Stimulated activated naive CD4-positive, alpha-beta T cell (primary cell): ENCODE measurements at places on chromosomes 3 and 15.
A peak's percentile ranks its signal among the peaks of the same experiment; 100 is the strongest.

- DNase-seq, result no peak
Observed at GRCh38 chr3:9760779-9761505, 8.8 kb downstream of the CAMK1 start.

DNA sequence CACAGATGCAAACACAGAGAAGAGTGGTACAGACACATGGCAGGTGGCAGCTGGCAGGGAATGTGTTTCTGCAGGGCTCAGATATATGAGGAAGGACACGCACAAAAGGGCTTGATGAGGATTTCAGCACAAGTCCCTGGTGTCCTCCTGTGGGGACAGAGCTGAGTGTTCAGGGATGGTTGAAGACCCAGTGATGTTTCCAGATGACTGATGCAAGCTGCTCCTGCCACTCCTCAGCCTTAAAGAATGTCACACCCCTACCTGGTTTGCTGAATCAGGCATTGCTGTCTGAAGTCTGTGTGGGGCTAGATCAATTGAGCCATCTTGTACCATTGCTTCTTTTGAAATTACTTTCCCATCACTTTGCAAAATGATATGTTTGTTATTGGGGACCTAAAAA, 40.2 kb downstream of the TNFAIP8L3 start:
- no peak for DNase-seq

DNA sequence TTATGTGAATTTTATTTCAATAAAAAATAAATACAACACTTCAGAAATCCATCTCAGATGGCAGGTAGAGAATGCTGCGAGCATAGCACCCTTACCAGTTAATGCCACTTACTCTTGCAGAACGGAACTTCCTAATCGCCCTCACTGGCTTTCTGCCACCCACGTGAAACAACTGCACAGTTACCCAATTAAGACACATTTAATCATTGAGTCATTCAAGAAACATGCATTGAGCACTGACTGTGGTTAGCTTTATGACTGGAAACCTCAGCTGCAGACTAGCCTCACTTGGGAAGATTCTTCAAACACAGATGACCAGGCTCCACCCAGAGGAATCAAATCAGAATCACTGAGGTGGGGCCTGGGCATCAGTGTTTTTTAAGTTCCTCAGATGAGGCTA, 5.6 kb upstream of the MFGE8 start:
- DNase-seq, result no peak

GRCh38 chr15:43702701-43703424, 9.2 kb downstream of the CKMT1A start:
- no peak for DNase-seq

GRCh38 chr3:153976891-153977554, 144.2 kb upstream of the ARHGEF26 start:
- DNase-seq, result no peak

DNA sequence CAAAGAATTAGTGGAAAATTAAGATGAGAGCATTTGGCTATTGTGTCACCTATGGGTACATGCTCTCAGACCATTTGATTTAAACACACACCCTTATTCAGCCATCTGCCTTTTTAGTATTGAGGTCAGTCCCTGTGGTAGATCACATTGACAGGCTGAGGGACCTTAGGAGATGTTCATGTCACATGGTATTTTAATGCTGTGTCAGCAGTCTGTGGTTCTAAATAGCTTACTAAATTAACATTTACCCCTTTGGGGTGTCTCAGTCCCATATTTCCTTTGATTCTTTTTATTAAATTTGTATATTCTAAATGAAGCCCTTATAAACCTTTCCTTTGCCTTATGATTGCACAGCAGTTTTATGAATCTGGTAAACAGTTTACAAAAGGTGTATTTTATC, 2.3 kb downstream of the RBM5 start:
- DNase-seq, result no peak

GRCh38 chr3:101643861-101644613, 32.9 kb downstream of the ZBTB11 start:
- no peak for DNase-seq

DNA sequence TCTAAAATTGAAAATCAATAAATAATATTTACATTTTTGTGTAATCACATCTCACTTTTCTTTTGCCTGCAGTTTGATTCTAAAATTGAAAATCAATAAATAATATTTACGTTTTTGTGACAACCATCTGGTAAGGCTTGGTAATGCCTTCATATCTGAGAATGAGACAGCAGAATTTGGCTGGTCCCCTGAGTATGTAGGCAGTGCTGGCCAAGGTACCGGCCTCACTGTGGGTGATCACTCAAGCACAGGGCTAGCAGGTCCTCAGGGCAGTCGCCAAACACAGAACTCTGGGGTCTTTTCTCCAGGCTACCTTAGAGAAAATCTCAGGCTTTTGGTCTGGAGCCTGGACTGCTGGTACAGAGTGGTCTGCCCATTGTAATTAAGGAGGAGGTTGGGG, 26.2 kb downstream of the RTP3 start:
- no peak for DNase-seq

DNA sequence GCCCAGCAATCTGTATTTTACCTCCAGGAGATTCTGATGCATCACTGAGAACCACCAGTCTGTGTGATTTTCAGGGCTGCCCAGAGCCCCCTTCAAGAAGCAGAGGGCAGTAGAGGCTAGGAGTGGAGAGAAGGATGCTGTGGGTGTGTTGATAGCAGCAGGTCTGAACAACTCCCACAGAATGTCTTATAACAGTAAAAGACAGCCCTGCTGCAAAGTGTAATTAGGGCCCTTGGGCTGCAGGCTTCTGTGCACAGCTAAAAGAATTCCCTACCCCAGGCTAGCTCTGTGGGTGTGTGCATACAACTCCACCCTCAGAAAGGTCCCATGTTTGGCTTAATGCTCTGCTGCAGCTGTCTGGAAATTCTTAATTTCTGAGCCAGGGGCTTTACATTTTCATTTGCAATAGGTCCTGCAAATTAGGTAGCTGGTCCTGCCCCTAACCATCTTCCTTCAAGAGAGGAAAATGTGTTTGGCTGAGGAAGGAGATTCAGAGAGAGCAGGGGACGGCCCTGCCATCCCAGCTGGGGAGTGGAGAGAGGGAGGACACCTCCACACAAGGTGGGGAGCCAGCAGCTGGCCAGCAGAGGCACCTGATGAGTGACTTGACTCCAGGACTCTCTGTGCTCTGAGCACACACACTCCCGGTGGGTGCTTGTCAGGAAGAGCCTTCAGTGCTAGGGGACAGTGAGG, 43.2 kb upstream of the RAB6B start:
- DNase-seq, result no peak

DNA sequence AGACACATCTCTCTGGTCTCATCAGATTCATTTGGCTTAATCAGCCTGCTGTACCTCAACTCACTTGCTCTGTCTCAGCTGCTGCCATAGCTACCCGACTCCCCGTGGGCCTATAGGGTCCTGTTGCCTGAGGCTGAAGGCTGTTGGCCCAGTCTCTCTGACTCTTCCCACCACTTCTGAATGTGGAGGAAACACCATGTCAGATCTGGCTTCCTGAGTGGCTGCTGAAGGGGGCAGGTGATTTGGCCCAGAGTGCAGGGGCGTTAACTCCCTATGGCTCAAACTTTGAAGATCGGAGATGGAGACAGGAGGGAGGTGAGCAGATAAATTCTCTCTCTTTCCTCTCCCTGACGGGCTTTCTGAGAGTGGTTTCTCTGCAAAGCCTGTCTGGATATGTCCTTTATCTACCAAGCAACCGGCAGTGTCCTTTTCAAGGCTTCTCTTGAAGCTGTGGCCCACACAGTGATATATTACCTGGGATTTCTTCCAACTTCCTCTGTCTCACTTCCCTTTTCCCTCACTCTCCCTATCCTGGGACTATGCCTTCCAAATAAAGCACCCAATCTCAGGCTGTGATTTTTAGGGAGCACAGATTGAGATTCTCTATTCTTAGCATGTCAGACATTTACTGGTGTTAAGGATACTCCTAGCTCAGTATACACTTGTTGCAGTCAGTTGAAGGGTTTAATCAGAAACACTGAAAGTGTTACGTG, 334.9 kb upstream of the TBC1D5 start:
- no peak for DNase-seq

DNA sequence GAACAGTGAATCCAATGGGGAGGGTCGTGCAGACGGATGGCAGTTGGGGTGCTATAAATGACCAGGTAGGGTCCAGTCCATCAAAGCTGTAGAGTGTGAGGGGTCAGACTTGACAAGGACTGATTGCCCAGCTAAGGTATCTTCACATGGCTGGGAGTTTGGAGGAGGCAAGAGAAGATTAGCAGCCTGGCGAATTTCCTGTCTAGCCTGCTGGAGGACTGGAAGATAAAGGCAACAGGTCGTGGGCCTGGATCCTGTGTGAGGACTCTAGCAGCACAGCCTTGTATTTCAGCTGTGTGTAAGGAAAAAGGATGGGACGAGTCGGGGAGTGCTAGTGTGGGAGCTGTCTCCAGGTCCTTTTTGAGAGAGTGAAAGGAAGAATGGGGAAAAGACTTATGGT, 17.6 kb downstream of the CCR5AS start:
- DNase-seq, result no peak

DNA sequence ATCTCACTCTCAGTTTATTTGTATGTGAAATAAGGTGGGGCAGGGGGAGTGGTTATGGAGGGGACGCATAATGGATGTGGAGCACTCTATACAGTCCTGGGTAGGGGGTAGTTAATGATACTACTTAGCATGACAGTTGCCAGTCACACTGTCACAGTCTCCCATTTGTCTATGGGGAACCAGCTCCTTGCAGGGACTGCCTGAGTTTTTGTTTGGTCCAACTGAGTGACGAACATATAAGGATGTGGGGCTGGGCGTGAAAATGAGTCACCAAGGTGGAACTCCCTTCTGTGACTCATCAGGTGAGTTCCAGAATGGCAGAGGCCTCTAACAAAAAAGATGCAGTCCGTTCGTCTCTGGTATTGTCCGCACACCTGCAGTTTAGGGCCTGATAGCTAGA, 235.3 kb upstream of the ST8SIA2 start:
- DNase-seq, result no peak

GRCh38 chr15:85356276-85356675, 24.1 kb upstream of the AKAP13 start:
- no peak for DNase-seq

GRCh38 chr3:170499562-170500156, 81.0 kb downstream of the CLDN11 start:
- DNase-seq, result no peak

DNA sequence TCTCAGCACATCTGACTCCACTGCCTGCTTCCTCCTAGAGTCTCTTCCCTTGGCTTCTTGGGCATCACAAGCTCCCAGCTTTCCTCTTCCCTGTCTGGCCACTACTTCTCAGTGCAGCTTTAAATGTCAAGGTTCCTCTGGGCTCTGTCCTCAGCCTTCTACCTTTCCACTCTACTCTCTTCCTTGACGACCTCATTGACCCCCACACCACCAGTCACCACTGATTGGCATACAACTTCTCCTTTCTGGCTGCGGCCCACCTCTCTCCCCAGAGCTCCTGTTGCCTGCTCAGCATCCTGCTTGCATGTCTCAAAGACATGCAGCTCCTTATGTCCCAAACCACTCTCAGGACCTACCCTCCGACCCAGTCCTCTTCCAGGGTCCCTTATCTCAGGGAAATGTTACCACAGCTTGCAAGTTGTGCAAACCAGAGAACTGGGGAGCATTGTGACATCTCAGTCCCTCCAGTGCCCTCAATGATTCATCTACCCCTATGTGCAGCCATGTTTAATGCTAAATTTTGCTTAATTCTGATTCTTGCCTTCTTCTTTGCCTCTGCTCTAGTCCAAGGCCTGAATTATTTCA, 49.9 kb downstream of the TRPM1 start:
- no peak for DNase-seq

- no peak for DNase-seq
Observed at GRCh38 chr3:182596676-182597410, 196.5 kb upstream of the ATP11B start.

GRCh38 chr3:13966302-13966701, 86.4 kb upstream of the WNT7A start:
- no peak for DNase-seq

DNA sequence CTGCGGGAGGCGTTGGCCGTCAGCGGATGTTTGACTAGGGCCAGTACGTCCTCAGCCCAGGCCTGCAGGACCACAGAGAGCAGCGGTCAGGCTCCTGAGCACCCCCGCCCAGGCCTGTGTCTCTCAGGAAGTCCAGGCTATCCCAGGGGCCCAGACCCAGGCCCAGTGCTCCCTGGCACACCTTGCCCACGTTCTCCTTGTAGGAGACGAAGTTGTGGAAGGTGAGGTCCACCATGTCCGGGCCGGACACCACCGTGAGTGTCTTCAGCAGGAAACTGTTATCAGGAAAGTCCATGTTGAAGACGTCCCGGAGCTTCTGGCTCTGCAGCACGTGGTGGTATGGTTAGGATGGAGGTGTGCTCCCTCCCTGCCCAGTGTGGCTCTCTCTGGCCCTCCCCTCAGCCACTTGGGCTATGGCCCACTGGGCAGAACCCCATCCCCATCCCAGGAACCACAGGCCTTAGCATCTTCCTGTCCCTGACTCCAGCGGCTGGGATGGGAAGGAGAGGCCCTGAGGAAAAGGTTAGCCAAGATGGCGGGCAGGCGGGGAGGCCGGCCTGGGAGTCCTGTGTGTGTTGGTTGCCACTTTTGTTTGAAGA, 5.3 kb downstream of the PLCB2 start:
- no peak for DNase-seq

DNA sequence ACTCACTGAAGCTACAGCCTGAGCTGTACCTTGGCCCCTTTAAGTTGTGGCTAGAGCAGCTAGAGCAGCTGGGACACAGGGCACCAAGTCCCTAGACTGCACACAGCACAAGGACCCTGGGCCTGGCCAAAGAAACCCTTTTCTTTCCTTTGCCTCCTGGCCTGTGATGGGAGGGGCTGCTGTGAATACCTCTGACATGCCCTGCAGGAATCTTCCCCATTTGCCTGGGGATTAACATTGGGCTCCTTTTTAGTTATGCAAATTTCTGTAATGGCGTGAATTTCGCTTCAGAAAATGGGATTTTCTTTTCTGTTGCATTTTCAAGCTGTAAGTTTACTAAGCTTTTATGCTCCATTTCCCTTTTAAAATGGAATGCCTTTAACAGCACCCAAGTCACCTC, 611.2 kb upstream of the ARPP21 start:
- DNase-seq, result no peak

- DNase-seq, result no peak
Observed at GRCh38 chr15:70047386-70048197, 50.1 kb downstream of the TLE3 start.

GRCh38 chr3:88926221-88926620, 181.2 kb upstream of the EPHA3 start:
- DNase-seq, result no peak

- DNase-seq, result peak; percentile 72
Observed at GRCh38 chr15:72474912-72475628, 940 bp downstream of the ARIH1 start.

- DNase-seq, result no peak
Observed at GRCh38 chr3:40262331-40262730, 47.2 kb upstream of the EIF1B start.

DNA sequence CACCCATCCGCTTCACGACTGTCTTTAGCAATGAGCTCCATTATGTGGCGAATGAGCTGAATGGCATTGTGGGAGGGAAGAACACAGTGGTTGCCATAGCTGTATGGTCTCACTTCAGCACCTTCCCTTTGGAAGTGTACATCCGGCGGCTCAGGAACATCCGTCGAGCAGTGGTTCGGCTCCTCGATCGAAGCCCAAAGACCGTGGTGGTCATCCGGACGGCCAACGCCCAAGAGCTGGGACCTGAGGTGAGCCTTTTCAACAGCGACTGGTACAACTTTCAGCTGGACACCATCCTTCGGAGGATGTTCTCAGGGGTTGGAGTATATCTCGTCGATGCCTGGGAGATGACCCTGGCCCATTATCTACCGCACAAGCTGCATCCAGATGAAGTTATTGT, 27.8 kb upstream of the NFKBIZ start:
- no peak for DNase-seq
